ENCODE measurements at places on chromosomes 11 and 22.

DNA sequence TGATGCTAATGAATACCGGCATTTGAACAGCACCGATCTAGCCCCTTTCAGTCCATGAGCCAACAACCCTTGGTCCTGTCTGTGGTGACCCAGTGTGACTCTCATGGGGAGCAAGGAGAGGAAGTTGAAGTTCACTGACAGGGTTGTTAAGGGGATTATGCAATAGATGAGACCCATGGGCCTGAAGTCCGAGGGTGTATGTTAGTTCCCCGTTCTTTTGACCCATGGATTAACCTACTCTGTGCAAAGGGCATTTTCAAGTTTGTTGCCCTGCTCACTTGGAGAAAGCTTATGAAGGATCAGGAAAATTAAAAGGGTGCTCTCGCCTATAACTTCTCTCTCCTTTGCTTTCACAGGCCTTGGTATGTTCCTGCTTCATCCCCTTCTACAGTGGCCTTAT is 4.9 kb downstream of the PNPLA3 start:
- no peak for DNase-seq

GRCh38 chr22:47016631-47017030 is 254.2 kb downstream of the TBC1D22A start:
- DNase-seq, result no peak

DNA sequence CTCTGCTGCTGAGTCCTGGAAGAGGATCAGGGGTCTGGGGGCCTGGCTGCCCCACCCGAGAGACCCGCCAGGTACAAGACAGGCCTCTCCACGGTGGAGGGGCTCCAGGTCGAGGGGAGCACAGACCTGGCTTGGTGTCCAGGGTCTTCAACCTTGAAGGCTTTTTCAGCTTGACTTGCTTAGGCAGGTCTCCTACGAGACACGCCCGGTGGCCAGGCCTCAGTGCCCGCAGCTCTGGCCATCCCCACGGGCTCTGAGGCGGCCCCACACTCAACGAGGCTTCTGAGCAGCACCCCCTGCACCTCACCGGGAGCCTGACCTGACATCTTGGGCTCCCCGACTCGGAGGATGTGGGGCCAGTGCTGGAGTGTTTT is 6.6 kb upstream of the PLXNB2 start:
- no peak for DNase-seq

DNA sequence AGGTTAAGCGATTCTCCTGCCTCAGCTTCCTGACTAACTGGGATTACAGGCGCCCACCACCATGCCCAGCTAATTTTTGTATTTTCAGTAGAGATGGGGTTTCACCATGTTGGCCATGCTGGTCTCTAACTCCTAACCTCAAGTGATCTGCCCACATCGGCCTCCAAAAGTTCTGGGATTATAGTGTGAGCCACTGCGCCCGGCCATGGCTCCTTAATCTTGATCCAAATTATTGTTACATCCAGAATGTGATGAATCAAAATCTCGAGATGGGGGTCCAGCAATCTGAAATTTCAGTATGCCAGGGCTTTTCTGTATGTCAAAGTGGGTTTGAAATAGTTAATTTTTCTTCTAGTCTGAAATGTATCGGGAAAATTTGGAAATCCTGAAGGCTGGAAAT is 3.7 kb downstream of the RPL27A start:
- no peak for DNase-seq

- no peak for DNase-seq
Measured at GRCh38 chr11:33160136-33160535, 1.1 kb downstream of the CSTF3 start.

Data from colonic mucosa (tissue), 4 donors.